ENCODE measurements at places on chromosomes 12 and 14.

DNA sequence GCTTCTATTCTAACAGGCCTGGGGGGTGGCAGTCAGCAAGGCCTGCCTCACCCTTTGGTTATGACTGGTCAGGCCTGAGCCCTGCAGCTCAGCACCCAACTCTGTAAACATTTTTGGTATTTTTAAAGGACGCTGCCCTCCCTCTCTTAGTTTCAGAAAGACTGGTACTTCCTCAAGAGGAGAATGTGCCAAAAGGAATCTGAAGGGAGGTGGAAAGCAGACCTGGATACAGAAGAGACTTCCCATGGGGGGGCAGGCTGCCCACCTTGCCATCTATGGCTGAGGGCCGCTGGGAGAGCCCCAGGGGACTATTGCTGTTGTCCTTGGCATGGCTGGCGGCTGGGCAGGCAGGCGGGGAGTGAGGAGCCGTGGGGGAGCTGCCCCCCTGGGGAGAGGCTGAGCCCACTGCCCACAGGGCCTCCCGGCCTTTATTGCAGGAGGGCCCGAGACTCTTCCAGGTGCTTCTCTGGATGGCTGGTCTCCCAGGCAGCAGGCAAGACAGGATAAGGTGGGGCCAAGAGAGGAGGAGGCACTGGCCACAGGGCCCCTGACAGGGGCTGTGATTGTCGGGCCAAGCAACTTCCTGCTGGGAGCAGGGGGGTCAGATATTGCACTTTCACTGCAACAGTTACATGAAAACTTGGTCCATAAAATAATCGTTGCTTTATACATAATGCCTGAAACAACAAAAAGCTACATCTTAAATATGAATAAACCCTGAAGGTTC, 3.5 kb downstream of the ARL6IP4 start:
- no peak for DNase-seq

DNA sequence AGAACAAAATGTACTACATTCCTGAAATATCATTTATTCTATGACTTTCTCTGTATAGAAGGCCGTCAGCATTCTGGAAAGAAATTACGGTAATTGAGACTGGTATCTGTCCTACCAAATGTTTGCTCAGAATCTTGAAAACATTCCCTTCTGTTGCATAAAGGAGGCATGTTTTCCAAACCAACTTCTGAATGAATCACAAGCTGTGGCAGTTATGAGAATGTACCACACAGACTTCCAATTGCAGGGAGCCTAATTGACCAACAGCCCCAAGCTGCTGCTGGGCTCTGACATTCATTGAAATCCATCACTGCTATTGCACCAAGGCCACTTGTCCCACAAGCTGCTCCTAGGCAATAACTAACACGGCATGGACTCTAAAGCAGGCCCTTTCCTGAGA, 185.3 kb upstream of the CCDC196 start:
- no peak for DNase-seq

DNA sequence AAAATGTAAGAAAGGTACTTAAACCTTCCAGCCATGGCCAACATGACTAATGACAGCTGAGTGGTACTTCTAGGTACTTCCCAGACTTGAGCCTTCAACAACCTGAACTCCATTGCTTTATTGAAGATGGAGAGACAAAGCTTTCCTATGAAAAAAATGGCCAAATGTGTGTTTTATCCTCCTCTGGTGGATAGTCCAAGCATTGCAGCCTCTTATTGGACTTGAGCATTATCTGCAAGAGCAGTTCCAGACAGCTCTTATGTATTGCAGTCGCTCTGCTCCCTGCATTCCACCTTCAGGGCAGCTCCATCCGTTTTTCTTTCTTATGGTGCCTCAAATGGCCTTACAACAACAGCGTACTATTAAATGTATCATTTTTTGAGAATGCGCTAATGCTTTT, 588.2 kb downstream of the NRXN3 start:
- DNase-seq = no peak

- no peak for DNase-seq
Measured at GRCh38 chr14:90545966-90546751, 149.3 kb downstream of the CALM1 start.

DNA sequence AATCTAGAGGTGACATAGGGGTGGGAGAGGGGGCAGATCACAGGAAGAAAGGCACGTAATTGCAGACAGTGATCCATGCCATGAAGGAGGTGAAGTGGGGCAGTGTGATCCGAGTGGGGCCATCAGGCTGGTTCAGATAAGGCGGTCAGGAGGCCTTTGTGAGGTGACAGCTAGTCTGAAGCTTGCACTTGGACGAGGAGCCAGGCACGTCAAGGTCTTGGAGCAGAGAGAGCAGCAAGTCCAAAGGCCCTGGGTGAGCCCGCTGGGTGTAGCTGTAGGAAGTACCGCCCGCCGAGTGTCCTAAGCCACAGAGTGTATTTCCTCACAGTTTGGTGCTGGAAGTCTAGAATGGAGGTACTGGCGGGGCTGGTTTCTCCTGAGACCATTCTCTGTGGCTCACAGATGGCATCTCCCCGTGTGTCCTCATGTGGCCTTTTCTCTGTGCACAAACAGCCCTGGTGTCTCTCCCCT, 23.6 kb downstream of the RHOF start:
- no peak for DNase-seq

GRCh38 chr14:90785471-90785870, 30.8 kb downstream of the TTC7B start:
- DNase-seq = no peak

- no peak for DNase-seq
Measured at GRCh38 chr14:99173086-99173485, 98.9 kb downstream of the BCL11B start.

DNA sequence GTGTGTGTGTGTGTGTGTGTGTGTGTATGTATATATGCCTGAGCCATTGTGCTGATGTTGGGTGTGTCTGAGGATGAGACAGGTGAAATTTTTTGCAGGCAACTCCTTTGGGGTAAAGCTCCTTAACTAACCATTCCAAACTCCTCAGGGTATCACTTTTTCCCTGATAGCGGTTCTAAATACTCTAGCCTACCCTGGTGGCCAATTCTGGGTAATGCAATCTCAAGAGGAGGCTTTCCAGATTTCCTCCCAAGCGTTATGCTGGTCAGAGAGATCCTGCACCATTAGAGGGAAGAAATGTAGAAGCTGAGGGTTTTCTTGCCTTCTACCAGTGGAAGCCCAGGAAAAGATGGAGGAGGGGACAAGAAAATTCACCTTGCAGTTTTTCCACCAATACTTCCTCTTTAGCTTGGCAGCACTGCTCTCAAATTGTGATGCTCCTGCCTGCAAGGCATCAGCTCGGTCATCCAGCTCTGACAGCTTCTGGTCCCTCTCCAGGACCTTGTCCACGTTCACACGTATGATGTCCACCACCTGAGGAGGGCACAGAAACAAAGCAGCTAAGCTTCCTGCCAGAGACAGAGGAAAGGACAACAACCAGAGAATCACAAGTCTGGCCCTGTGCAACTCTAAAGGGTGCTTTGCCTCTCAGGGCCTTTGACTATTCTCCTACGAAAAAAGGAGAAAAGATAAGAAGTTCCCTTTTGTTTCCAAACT, 4.9 kb downstream of the VAMP1 start:
- peak; percentile 51 for DNase-seq

- DNase-seq = no peak
Measured at GRCh38 chr12:102033991-102034745, 27.6 kb downstream of the WASHC3 start.

DNA sequence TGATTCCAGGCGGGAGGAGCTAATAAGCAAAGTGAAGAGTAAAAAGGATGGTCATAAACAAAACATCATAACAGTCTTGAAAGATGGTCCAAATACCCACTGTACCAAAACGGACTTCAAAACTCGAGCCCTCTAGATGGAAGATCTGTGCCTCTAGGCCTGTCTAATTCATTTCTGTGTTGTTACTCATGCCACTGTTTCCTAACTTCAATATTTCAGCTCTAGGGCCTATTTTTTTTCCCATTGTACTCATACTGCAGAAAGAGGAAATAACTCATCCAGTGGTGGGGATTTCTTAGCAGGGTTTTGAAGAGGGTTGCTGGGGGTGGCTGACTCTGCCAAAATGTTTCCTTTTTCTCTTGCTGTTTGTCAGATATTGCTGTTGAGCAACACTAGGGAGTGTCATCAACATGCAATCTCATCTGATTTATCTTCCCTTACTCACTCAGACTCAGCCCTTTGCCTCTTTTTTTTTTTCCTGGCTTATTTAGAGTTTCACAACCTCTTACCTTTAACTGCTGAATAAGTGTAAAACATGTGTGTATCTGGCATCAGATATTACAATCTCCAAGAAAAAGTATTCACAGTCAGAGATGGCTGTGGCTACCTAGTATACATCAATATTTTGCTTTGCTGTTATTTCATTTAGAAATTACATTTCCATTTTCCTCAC, 189.6 kb downstream of the DUSP6 start:
- peak; percentile 79 for DNase-seq

- DNase-seq = peak; percentile 79
Measured at GRCh38 chr12:119938049-119938667, 50.9 kb upstream of the BICDL1 start.

DNA sequence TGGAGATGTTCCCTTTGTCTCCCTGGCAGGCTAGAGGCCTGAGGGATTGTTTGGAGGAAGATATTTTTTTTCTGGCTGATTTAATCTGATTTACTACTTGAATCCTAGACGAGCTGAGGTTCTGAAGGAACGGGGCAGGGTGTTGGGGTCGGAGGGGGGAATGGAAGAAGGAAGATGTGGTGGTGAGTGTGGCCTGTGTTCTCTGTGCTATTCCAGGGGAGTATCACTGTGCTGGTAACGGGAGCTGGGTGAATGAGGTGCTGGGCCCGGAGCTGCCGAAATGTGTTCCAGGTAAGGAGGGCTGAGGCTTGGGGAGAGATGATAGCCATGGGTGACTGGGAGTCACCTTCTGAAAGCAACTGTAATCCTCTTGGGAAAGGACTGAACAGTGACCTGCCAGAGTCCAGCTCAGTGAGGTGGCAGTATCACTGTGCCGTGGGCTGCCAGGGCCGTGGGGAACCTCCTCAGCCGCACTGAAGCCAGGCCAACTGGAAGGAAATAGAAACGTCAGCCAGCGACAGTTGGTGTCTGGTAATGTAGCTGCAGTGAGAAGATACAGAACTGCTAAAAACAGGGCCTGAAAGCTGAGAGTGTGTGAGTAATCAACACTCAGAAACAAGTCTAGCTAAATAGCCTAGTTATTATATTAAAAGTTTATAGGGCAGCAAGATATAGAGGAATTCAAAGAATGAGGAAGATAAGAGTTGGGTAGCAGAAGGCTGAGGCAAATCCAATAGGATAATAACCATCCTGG, 7.9 kb downstream of the C1S start:
- no peak for DNase-seq

- no peak for DNase-seq
Measured at GRCh38 chr14:89206389-89207031, 210.5 kb downstream of the FOXN3 start.

DNA sequence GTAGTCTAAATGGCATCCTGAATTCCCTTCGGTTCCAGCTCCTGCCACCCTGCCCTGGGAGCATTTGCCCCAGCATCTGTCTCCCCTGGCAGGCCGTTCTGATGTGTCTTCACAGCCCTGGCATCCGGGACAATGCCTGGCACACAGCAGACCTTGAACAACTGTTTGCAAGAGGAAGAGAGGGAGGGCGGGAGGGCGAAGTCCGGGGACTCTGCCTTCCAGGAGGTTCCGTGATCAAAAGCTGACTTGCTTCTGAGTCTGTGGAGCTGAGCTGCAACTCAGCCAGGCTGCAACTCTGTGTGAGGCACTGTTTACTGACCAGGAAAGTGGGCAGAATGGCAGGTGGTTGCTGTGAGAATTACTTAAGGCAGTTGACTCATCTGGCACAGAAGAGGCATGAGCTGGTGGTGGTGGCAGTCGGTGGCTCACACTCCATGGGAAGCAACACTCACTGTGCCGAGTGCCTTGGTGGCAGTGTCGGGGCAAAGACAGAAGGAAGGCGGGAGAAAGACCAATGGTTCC, 61.1 kb upstream of the DLK1 start:
- DNase-seq = no peak

DNA sequence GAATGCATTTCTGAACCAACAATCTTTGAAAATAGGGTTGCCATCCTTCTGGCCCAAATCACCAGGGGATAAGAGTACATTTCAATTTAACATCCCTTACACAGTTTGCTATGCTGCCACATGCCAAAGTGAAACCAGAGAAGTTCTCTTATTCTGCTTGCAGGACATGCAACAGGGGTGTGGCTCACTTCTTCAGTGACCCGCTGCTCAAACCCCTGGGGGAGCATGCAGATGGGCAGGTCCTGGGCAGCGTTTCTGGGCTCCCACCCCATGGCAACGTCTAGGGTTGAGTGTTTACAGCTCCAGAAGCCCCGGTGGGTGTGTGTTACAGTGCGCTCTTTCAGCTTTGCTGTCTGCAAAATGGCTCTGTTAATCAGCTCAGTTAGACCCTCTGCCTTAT, 1306.3 kb upstream of the TMEM132C start:
- DNase-seq = no peak

- DNase-seq = no peak
Measured at GRCh38 chr14:34619471-34619870, 10.5 kb downstream of the SNX6 start.

- DNase-seq = no peak
Measured at GRCh38 chr12:32105986-32106516, 596 bp upstream of the BICD1 start.

DNA sequence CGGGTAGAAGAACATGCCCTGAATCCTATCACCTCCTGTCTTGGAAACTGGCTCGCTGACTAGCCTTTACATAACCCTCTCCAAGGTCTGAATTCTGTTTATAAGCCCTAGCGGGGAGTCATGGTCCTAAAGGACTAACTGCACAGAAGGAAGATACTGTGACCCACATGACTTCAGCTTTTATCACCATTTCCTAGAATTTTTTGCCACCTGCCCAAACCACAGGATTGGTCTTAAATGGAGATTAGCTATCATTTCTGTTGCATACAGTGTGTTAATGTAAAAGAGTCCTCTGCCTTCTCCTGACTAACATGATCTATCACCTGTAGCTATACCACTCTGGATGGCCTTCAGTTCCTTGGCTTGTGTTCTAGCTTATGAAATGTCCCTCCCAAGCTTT, 319.2 kb downstream of the DUSP6 start:
- no peak for DNase-seq

- DNase-seq = no peak
Measured at GRCh38 chr12:103679421-103680170, 92.5 kb downstream of the STAB2 start.

DNA sequence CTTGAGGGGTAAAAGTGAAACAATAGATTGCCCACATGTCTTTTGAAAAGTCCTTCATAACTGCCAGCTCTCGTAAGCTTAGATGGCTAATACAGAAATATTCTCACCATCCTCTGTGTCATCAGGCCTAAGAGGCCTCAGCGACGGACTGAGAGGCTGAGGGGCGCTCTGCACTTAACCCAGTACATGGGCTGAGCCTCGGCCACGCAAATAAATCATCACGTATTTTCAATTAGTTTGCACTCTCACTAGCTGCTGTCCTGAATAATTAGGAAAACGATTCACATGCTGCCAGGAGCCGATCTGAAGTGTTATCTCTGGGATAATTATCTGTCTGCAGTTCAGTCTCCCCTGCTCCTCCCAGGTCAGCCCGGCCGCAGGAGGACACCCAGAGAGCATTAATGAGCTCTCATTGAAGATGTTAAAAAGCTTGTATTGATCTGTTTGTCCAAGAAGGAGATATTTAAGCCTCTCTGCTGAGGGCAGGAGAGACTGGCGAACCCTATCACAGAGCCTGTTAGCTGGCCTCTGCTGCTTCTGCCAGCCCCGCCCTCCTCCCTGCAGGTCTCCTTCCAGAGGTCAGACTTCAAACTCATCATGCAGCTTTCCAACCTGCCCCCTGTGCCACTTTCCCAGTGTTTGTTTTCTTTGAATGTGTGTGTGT, 1051.3 kb downstream of the VRK1 start:
- no peak for DNase-seq

All from activated CD4-positive, alpha-beta T cell treated with anti-CD3 and anti-CD28 coated beads, Interleukin-2, amount 50 U/mL, for 48 hours (primary cell).